Activated CD4-positive, alpha-beta T cell treated with anti-CD3 and anti-CD28 coated beads, Interleukin-2, amount 50 U/mL, for 4 hours (primary cell): ENCODE measurements at places on chromosomes 5 and 9.

GRCh38 chr5:77936365-77936693 is 160.2 kb upstream of the TBCA start:
- DNase-seq = no peak

DNA sequence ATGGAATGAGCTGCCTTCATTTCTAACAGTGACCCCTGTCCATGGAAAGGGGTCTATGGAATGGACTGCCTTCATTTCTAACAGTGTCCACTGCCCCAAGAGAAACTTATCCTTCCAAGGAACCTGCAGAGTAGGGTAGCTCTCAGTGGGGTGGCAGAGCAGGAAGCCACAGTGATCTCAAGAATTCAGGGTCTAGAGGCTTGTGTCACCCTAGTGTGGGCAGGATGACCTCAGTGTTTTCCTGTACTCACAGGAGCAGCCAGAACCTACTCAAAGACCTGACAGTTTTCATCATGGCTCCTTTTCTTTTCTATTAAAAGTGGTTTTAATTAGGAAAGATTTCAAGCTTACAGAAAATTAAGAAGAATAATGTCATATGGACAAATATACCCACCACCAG is 27.5 kb downstream of the SEC61B start:
- DNase-seq = no peak

DNA sequence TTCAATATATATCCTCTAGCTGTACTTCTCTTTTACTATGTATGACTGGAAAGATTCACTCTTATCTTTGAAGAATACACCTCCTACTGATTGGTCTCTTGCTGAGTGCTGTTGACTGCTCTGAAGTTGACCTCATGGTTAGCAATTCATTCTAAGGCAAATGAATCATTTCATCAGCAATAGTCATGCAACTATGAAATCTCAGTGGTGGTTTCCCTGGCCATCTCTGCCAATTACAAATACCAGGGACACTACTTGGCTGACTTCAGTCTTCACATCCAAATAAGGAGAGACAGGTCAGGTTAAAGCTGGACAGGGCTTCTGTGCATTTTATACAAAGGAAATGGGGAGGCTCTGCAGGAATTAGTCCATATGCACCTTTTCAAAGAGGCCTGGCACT is 333.5 kb upstream of the ACTBL2 start:
- no peak for DNase-seq

DNA sequence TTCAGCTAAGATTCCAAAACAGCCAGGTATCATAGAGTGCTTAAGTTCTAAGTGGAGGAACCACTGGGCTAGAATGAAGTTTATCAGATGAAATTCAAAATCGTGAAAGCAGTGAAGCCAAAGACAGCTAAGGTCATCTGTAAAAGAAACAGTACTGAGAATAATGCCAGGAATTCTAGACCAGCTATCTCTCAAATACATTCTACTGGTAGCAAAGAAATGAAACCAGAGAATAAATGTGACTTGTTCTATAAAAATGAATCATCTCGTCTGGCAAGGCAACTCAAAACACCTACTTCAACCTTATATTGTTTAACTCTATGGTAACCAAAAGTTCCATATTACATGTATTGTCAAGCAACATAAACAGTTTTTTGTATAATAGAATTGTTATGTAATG is 51.3 kb upstream of the RGMB start:
- DNase-seq = no peak

DNA sequence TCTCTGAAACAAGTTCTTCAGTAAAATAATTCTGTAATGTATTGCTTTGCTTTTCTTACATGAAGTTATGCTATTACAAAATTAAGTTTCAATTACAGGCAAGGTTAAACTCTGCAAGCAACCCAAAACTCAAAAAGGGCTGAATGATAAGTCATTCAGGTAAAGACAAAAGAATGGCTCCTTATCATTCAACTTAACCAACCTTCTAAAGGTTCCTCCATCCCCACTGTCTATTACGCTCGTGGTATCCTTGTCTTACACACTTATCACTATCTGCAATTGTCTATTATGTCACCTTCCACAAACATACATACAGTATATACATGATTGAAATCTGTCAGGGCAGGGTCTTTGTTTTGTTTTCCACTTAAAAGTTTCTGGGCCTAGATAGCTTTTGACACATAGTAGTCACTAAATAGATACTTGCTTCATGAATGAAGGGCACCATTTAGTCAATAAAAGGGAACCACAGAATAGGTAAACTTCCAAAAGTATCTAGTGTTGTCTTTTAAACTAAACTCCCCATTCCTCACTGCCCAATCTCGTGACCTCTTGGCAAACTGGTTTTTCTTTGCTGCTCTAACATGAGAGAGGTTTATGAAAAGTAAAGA is 6.9 kb downstream of the RPL37 start:
- no peak for DNase-seq

- no peak for DNase-seq
Measured at GRCh38 chr9:87787735-87788134, 61.8 kb downstream of the CTSL start.

DNA sequence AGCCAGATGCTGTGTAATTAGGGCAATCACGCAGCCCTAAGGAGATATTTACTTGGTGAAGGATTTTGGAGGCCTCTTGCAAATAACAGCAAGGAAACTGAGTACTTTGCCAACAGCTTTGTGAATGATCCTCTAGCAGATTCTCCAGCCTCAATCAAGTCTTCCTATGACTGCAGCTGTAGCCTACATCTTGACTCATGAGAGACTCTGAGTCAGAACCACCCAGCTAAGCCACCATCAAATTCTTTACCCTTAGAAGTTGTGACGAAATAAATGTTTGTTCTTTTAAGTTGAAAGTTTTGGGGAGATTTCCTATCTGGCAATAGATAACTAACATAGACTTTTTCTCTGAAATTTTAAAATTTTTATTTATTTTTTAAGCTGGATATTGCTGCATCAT is 237.6 kb upstream of the CCNH start:
- DNase-seq = no peak

DNA sequence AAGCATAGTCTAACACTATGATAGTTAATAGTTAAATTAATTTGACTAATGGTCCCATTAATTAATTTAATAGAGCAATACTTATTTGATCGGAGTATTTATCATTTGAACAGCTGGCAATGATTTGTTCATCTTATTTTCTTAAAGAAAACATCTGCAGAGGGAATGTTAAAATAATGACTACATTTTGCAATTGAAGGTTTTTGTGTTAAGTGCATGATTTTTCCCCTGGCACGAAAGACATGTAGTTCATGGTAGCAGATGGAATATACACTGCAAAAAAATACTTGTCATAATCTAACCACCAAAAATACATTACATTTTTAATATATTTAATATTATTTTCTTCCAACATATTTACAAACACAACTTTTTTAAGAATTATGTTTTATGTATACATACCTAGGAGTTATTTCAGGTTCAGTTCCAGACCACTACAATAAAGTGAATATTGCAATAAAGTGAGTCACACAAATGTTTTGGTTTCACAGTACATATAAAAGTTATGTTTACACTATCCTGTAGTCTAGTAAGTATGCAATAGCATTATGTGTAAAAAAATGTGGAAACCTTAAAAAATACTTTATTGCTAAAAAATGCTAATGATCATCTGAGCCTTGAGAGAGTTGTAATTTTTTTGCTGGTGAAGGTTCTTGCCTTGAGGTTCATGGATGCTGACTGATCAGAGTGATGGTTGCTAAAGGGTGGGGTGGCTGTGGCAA is 292.6 kb upstream of the DAB2 start:
- DNase-seq = no peak

DNA sequence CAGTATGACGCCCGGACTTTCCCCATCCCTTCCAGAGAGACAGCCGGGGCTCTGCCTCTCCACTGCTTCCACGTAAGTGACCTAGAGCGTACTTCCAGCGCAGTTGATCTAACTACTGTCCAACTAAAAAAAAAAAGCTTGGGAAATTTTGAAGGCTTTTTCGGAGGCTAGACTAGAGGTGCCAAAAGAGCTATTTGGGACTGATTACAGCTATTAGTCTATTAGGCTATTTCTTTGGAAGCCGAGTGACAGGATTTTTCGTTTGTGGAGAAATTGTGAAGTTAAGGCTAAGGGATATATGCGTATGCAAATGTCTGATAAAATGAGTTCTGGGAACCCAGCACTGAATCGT is 1.5 kb downstream of the CCNO start:
- DNase-seq = no peak

GRCh38 chr9:117860849-117861248 is 156.6 kb downstream of the TLR4 start:
- no peak for DNase-seq

DNA sequence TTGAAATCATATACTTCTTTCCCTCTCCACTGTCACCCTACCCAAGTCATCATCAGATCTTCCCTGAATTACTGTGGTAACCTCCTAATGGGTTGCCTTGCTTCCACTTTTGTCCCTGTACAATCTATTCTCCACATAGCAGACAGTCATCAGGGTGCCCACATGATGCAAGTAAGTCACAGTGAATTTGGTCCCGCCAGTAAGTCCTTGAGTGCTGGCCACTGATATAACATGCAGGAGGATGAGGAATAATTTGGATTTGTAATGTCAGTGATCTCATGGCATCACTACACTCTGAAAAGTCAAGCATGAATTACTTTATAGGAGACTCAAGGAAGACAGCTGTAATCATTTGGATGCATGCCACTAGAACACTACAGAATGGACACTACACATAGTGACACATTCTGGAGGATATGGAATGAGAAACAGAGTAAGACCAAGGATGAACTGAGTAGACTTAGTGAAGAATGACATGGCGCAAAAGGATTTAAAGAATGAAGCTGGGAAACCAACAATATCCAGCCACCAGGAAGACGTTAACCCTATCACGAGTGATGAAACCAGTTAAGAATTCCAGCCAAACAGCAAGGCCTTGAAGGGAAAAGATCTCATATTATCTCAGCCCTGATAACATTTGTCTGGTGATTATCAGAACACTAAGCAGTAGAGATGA is 28.6 kb downstream of the MARCHF3 start:
- DNase-seq = no peak

DNA sequence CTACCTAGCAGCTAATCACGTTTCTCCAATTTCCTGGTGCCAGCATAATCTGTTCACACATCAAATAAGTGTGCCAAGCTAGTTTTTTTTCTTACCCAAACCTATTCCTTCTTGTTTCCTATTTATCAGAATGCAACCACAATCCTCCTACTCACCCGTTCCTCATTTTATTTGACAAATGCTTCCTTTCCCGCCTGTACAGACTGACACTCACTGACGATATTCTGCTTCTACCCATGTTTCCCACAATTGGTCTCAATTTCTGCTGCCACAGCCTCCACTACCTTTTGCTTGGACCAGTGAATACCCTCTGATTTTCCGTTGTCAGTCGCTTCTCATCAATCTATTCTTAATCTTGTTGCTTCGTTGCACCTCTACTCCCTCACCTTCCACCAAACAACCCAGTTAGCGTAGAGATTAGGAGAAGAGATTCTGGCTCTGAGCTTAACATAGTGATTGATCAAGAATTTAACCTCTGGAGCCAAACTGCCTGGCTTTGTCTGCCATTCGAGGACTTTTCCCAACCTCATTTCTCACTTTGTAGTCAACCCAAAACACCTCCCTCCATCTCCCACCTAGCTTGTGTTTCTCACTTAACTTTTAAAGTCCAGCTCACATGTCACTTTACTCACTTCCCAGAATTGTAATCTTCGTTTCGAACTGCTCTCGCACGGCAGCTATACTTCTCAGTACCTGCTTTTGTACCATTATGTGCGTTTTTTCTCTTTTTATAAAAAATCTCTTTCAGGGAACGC is 729 bp upstream of the TMEM38B start:
- no peak for DNase-seq

GRCh38 chr9:92385477-92385876 is 18.9 kb downstream of the OGN start:
- no peak for DNase-seq

DNA sequence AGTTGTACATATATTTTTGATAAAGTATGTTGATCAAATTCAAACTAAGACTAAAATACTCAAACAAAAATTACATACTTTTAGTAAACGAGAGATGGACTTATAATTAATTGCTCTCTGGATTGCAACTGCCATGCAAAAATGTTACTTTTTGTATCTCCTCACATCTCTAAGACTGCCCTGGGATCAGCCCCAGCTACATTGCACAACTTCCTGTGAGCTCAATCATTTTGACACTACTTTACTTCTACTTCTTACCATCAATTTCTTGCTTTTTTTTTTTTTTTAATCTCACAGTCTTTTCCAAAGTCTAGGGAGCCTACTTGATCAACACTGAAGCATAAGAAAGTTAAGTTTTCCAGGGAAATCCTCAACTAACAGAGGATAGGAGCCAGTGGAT is 506.0 kb upstream of the CDH10 start:
- DNase-seq = no peak

DNA sequence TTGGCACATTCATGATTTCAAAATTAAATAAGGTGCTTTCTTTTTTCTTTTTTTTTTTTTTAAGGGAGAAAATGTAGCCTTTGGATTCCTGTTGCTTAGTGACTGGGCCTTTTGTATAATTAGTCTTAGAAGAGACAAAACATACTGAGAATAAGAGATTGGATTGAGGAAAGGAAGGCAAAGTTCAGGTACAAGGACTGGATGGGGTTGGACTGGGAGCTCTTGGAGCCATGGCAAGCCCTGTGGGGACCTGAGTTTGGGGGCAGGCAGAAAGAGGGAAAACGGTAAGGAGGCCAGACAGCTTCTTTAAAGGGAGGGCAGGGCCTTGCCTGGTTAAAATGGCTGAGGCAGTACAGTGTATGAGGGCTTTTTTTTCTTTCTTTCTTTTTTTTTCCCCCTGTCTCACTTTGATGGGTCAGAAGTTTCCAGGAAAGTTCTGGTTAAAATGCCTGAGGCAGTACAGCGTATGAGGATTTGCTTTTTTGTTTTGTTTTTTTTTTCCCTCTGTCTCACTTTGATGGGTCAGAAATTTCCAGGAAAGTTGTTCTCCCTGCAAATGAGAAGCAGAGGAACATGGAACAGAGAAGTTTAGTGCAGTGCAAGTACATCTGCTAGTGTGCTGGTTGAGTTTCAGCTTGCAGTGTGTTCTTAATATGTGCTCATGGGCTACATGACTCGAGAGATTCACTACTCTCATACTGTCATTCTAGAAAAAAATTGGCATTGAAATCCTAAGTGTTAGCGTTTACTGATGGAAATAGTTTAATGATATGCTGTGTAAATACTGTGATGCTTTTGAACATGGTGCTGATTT is 16.8 kb downstream of the SNX18 start:
- no peak for DNase-seq

GRCh38 chr9:89498852-89499480 is 1.1 kb upstream of the SEMA4D start:
- no peak for DNase-seq

DNA sequence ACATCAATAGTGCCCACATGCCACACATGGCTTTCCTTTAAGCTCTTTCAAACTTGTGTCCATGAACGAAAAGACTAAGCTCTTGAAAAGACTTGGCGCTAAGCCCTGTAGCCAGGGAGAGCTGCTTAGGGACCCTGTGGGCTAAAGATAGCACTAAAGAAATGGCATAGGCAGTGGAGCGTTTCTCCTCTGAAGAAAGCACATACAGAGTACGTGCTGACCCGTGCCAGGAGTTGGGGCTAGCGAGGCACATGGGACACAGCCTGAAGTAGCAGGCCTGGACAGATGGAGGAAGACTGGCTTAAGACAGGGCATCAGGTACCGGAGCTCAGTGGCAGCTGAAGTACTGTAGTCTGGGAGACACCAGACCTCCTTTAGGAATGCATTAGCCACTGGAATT is 39.7 kb downstream of the ADGRV1 start:
- DNase-seq = no peak

- no peak for DNase-seq
Measured at GRCh38 chr9:107789001-107789700, 299.6 kb upstream of the KLF4 start.

GRCh38 chr9:6873857-6874256 is 116.1 kb downstream of the KDM4C start:
- no peak for DNase-seq

- DNase-seq = no peak
Measured at GRCh38 chr5:57552033-57552432, 69.4 kb upstream of the ACTBL2 start.
